ENCODE measurements at places on chromosomes 12 and 14.

- DNase-seq, result no peak
Measured at GRCh38 chr14:77488558-77488957, 10.1 kb downstream of the ISM2 start.

DNA sequence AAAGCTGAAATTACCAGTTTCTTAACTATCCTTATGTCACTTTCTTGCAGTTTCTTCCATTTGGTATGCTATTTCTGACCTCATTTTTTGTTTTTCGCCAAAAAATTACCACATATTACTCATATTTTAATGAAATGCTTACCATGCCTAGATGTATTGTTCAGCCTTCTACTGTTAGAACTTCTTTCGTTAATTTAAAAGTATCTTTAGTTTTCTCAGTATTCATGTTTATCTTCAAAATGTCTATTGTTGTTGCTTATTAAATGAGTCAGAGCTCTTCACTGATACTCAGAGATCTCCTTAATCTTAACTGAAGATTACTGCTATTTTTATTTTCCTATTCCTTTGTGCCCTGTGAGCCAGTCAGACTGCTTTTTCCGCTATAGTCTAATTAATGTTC lies 20.5 kb downstream of the RAP1B start:
- no peak for DNase-seq

DNA sequence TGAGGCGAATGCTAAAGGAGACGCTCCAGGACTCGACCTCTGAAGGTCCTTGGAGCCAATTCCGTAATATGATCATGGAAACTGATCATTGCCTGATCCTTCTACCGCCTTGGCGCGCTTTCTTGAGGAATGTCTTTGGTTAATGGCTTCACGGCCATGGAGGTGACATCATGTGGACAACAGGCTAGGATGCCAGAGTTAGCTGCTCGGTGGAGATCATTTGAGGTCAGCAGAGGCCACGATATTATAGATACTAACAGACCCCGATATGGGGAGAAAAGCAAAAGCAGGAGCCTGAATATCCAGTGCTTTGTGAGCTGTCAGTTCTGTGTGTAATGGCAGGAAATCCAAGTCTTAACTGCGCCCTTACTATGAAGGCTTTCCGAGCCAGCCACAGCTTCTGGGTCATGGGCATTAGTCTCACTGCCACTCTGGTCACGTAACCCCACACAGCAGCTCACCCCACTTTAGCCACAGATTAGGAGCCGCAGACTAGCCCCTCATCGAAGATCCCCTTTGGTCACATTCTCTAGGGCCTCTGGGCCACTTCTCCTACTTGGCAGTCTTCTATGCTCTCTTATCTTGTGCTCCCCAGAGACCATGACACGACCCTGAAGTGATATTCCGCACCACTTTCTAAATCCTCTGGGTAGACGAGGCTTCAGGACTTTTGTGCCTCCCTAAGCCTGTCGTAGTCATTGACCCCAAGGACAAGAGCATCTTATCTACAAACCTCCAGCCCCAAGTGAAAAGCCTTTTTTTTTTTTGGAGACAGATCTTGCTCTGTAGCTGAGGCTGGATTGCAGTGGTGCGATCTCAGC lies 724 bp upstream of the CS start:
- DNase-seq, result no peak

DNA sequence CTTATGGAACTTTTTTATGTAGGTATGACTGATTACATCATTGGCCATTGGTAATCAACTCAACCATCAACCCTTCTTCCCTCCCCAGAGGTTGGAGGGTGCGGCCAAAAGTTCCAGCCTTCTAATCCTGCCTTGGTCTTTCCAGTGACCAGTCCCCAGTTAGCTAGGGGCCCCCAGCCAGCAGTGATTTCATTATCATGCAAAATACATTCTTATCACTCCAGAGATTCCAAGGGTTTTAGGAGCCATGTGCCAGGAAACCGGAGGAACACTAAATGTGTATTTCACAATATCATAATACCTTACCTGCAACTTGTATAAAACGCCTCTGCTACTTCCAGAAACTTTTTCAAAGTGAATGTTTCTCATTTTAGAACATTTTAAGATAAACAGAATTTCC lies 181.5 kb upstream of the PELI2 start:
- no peak for DNase-seq

DNA sequence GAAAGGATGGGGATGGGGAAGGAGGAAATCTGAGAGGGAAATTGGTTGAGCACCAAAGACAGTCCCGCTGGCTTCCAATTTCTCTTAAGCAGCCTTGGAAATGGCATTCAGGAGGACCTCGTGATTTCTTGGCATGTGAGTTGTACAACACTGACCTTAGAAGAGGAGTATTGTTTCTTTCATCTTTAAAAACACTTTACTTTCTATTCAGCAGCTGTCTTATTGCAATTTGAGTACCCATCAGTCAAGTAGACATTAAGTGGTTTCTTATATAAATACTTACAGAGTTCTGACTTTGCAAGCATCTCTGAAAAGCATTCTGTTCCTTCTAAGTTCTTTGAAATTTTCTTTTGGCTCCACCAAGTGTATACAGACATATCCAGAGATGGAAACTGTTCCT lies 83.2 kb downstream of the LMNTD1 start:
- DNase-seq, result no peak
